ENCODE measurements at places on chromosomes 1 and 21.
A peak's percentile ranks its signal among the peaks of the same experiment; 100 is the strongest.

DNA sequence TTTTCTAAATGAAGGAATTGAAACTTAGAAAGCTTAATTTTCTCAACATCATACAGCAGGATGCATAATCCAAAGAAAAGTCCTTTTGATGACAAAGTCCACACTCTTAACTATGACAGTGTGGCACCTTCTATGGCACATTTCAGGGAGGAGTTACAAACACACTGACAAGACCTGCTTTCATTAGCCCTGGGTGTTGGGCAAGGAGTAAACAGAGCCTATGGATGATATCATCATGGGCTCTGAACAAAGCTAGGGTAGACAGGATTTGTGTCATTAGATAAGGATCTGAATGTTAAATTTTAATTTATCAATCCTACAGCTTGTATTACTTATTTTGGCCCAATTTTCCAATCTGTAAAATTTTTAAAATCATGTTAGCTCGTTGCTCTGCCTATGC is 62.6 kb upstream of the DENND1B start:
- DNase-seq: no peak

- no peak for DNase-seq
Observed at GRCh38 chr21:34519016-34519415, 7.0 kb upstream of the KCNE1 start.

DNA sequence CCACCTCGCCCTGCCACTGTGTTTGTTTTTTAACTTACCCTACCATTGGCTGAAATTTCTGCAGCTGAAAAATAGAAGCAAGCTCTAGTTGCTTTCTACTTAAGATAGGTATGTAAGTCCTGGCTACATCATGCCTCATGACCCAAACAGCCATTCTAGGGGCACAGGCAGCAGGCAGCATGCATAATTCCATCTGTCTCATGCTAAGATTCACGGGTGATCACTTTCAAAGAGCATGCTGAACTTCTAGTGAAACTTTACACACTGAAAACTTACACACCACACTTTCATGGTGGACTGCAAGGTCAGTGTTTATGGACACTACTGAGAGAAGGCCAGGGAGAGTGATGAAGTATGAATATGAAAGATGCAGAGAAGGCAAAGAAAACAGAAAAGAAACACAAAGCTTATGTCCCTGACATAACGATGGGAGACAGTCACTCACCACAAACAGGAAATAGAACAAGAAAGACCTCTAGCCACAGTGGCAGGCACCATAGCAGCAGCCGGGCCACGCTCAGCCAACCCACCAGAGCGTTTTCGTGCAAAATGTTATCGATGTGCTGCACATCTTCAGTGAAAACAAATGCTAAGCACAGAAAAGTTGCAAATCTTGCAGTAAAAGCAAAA is 102.3 kb upstream of the TIAM1 start:
- peak; percentile 11 for DNase-seq

- no peak for DNase-seq
Observed at GRCh38 chr1:172909606-172910326, 141.0 kb downstream of the TNFSF18 start.

DNA sequence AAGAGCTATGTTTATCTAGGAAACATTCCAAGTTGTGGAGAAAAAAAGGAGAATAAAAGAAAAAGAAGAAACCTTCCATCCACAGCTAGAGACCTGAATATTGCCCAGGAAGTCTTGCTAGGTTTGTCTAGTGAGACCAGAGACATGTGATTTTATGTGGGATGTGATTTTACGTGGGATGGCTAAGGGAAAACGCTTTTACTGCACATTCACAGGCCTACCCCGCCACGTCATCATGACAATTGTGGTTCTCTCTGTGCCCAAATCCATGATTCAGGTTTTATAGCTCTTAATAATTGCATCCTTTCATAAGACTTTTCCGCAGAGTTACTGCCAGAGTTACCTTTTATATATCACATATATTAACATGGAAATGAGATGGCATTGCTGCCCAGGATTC is 86.4 kb upstream of the SSX2IP start:
- DNase-seq: no peak

DNA sequence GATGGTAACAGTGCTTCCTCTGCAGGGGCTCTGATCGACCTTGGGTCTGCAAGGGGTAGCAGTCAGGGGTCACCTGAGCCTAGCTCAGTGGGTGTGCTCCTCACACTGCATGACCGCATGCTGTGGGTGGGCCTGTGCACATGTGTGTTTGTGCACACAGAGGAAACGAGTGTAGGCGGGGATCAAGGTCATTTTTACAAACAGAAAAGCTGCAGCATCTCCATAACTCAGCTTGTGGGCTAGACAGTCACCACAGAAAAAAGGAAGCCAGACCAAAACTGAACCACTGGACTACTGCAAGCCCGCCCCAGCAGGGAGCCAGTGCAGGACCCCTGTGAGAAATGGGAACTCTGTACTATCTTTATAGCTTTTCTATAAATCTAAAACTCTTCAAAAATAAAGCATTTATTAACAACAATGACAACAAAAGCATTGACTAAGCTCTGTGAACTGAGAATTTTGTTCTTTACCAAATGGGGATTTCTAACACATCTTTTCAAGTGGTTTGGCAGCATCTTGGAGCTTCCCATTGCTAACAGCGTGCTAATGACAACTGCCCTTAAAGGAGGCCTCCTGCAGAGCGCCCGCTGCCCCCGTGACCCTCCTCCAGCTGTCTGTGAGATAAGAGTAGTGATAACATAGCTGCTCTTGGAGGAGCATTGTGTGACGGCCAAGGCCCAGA is 19.9 kb upstream of the NEK2 start:
- no peak for DNase-seq

GRCh38 chr1:46690931-46691421 is 19.3 kb downstream of the TEX38 start:
- no peak for DNase-seq

GRCh38 chr1:192620071-192620635 is 15.8 kb upstream of the RGS13 start:
- no peak for DNase-seq

DNA sequence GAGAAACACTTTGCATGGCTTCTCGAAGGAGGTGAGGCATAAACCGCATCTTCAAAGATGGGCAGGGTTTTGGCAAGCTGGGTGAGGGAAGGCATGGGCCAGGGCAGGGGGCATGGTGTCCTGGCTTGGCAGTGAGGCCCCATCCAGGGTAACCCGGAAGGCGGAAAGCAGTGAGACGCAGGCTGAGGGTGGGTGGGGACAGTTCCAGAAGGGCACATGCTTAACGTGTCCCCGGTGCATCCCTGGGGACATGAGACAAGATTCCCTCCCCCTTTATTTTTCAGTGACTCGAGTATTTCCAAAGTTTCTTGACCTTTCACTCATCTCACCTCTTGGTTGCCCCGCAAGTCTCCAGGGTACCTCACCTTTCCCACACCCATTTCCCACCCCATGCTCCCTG is 122.8 kb upstream of the SLC25A33 start:
- DNase-seq: no peak

- no peak for DNase-seq
Observed at GRCh38 chr1:205978676-205979075, 24.5 kb downstream of the RAB7B start.

DNA sequence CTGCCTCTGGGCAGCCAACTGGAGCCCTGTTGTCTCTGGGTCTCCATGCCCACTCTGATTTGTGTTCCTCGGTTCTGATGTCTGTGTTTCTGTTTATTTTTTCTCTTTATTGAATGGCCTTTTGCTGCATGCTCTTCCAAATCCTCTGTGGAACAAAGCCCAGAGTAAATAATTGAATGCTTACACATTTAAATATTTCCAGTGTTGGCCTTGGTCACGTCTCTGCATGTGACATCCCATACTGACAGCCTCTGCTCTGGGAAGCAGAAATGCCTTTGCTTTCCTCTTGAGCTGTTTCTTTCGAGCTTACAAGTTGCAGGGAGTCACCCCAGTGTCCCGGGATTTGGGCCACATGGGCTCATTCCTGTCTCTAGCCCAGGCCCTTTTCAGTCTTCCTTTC is 267.9 kb downstream of the PTPRU start:
- DNase-seq: no peak

GRCh38 chr1:185363205-185363604 is 46.2 kb upstream of the IVNS1ABP start:
- no peak for DNase-seq

DNA sequence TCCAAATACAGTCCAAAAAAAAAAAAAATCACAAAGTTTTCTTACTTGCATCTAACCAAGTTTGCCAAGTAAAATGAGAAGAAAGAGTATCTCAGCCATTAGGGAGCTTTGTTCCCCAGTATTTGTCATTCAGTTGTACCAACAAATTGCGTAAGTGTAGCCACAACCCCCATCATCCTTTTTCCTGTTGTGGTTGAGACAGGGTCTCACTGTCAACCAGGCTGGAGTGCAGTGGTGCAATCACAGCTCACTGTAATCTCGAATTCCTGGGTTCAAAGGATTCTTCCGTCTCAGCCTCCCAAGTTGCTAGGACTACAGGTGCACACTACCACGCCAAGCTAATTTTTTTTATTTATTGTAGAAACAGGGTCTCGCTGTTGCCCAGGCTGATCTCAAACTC is 9.5 kb downstream of the STX6 start:
- DNase-seq: no peak

DNA sequence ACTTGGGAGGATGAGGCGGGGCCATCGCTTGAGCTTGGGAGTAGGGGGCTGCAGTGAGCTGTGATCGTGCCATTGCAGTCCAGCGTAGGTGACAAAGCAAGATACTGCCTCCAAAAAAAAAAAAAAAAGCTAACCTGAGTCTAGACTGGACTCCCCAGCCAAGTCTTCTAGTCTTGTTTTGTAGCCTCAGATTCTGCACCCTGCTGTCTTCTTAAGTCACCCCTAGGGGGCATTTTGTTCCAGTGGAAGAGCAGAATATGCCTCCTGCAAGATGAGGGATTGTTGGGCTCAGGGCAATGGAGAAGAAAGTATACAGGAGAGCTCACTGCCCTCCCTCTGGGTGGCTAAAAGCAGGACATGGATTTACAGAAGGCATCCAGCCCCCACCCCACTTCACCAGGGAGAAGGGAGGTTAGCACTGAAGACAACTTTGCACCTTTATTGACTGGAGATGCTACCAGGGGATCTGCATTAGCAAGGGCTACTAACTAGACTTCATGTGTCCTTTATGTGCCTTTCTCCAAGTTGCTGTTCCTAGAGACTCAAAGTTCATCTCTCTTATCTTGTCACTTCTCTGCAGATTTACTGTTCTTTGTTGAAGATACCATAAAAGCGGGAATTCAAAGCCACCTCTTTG is 15.3 kb upstream of the RNF187 start:
- DNase-seq: no peak

GRCh38 chr1:151936653-151937052 is 27.3 kb upstream of the THEM4 start:
- DNase-seq: no peak

- DNase-seq: peak; percentile 11
Observed at GRCh38 chr21:32940079-32941014, 85.4 kb upstream of the OLIG2 start.

- DNase-seq: no peak
Observed at GRCh38 chr1:236396665-236397043, 2.6 kb downstream of the EDARADD start.

- no peak for DNase-seq
Observed at GRCh38 chr1:33257772-33258712, 1.8 kb downstream of the ZNF362 start.

GRCh38 chr1:3685222-3685621 is 32.9 kb downstream of the TP73 start:
- DNase-seq: no peak

DNA sequence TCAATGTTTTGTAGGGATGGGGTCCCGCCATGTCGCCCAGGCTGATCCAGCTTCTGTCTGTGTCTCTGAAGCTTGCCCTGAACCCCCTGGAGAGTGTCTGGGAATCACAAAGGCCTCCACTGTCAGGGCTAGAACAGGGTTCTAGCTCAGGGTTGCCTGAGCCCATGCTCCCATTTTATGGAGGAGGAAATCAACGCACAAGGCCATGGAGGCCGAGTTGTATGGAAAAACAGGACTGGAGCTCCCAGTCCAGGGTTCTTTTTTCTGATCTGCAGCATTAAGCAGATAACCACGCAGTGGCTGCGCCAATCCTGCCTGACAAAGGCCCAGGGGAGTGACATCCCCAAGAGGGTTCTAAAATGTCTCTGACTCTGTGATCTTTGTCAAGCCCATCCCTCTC is 67.6 kb upstream of the NBPF3 start:
- no peak for DNase-seq

DNA sequence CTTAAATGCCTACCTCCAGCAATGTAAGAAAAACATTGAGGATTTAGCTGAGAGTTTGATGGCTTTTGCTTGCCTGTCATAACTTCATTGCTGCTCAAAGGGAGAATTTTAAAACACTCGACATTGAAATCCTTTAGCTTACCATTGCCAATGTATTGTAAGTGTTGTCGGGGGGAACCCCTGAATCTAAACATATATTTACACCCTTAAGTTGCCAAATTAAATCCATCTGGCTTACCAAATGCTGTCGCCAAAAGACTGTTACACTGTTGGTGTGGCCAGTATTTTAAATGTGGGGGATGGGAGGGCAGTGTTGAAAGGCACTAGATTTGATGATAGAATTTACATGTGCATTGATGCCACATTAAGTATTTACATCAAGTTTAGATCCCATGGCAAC is 24.9 kb upstream of the C1orf105 start:
- DNase-seq: no peak

- DNase-seq: no peak
Observed at GRCh38 chr1:234582186-234582585, 27.8 kb downstream of the IRF2BP2 start.

DNA sequence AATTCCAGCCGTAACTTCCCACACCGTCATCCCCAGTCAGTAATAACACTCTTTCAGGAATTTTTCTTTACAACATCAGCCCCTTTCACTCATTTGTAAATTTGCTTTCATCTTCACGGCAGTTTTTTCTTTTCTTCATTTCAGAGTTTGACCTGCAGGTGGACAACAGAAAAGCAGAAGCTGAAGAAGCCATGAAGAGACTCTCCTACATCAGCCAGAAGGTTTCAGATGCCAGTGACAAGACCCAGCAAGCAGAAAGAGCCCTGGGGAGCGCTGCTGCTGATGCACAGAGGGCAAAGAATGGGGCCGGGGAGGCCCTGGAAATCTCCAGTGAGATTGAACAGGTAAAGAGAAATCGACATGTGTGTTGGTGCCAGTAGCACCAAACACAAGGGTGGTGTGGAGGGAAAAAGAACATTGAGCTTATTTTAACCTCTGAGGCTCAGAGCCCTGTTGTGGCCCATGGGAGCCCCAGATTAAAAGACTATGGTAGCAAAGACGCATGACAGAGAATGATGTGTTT is 53.2 kb downstream of the LAMC2 start:
- DNase-seq: no peak

- DNase-seq: no peak
Observed at GRCh38 chr1:225890346-225891228, 1.6 kb upstream of the LEFTY1 start.
